ENCODE measurements at places on chromosomes 6 and 20.

DNA sequence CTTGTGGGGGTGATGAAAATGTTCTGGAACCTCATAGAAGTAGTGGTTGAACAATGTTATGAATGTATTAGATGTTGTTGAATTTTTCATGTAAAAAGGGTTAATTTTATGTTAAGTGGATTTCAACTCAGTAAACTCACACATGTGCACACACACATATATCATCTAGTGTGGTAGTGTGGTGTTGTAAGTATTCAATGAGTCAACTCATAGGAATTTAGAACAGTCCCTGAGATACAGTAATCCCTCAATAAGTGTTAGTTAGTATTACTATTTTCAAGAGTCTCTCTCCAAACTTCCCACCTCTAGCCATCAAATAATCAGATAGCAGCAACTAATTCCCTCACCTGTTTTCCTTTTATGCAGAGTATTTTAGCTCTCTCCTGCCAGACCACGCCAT lies 563.1 kb upstream of the JARID2 start:
- DNase-seq: no peak

- no peak for DNase-seq
Measured at GRCh38 chr6:18115356-18115755, 7.1 kb downstream of the NHLRC1 start.

- DNase-seq: no peak
Measured at GRCh38 chr20:48815537-48815936, 12.3 kb downstream of the PREX1 start.

- no peak for DNase-seq
Measured at GRCh38 chr6:78984225-78984950, 93.7 kb downstream of the PHIP start.

- no peak for DNase-seq
Measured at GRCh38 chr20:11777387-11778205, 140.1 kb upstream of the BTBD3 start.

DNA sequence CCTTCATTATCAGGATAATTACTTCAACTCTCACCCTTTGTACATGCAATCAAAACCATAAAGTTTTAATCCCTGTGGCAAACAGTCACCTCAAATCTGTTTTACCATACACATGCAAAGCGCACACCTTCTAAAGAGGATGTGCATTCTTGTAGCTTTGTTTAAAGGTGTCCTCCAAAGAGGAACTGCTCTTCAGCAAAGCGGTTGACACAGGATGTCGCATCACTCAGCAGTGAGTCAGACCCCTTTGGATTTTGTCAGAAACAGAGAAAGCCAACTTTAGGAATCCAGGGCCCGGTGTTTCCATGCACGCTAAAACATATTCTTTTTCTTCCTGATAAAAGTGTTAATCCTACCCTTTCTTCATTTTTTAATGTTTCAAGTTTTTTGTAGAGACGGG lies 268.3 kb upstream of the ARID1B start:
- DNase-seq: no peak

GRCh38 chr6:9250852-9251251 lies 815.5 kb upstream of the SLC35B3 start:
- DNase-seq: peak; percentile 9
